ENCODE measurements at places on chromosomes 7 and 10.

- DNase-seq: no peak
Observed at GRCh38 chr10:112265745-112266144, 17.5 kb upstream of the TECTB start.

DNA sequence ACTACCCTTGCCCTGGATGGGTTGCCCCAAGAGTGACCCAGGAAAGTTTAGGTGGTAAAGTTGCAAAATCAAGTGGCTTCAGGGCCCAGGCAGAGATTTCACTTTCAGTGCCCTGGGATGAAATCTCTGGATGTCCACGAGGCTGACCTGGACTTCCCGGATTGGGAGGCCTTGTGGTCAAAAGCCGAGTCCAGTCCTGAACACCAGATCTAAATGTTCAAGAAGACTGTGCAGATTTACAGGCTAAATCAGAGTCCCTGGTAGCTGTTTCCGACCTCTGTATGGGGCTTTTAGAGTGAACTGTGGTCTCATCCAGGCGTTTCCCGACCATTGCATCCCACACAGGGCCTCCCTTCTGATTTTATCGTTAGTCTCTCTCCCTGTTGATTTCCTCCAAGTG lies 95.3 kb downstream of the WDR11 start:
- no peak for DNase-seq

DNA sequence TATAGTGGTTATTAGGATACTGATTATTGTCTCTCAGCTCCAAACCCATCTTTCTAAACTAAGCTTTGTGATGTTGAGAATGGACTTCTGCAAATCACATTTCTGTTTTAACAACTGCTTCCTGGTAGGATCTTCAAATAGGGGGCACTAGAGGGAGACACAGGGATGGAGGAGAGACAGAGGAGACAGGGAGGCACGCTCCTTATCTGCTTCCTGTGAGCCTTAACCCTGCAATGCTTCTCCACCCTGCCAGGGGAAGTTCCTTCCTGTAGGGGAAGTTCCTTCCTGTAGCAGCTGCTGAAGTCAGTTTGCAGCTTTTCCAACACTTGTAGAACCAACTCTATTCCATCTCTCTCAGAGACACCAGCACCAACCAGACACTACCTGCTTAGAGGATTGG lies 847.2 kb downstream of the CCSER2 start:
- no peak for DNase-seq

DNA sequence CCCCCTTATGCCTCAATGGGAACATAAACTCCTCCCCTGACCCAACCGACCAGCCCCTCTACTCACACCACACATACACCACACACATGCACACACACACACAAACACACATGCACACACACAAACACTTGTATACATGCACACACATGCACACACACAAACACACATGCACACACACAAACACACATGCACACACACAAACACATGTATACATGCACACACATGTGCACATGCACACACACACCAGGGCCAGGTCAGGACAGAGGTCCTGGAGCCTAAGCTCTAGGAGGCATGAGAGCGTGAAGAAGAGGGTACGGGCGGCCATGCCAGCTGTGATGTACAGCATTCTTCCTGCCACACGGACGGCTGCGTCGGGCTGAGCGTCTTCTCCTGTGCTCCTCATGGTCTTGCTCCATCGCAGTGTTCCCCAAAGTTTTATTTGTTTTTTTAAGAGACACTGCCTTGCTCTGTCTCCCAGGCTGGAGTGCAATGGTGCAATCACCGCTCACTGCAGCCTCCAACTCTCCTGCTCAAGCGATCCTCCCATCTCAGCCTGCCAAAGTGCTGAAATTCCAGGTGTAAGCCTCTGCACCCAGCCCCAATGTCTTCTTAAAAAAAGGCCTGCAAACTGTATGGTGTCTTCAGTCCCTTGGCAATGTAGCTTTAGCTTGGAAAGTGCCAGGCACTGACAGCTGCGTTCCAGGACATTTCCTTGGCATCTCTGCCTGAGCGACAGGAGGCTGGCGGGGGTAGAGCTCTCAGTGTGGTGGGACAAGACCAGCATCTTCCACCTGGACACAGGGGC lies 38.8 kb upstream of the INPP5A start:
- DNase-seq: no peak

- no peak for DNase-seq
Observed at GRCh38 chr7:98641646-98642500, 24.8 kb downstream of the NPTX2 start.

DNA sequence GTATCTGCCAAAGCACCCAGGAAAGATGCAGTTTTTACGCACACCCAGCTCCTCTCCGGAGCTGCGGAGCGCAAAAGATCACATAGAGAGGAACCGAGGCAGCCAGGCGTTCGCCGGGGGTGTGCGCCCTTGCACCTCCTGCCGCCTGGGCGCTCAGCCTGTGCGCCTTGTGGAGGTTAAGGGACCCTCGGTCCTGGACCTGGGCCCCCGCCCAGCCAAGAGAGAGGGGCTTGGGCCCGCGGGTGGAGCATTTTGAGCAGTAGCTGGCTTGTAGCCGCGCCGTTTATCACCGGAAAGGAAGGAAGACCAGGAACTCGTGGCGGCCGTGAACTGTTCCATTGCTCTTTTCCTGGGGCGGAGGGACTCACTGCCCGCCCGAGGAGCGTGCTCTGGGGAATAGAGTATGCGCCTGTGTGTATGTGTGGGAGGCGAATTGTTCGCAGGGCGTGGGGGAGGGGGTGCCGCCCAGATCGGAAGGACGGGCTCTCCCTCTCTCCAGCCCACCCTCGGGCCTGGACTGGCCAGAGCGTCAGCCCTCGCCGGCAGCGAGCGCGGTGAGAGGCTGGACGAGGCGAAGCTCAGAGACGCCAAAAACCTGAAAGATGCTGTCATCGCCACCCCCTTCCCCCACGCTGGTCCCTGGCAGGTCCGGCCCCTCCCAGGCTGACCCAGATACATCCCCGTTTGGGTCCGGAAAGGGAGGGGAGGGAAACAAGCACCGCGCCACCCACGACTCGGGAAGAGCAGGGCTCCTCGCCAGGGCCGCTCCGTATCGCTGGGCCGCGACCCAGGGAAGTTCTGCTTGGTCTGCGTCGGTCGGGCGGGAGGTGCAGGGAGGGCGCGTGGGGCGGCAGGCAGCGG lies 1.2 kb upstream of the WNT2 start:
- no peak for DNase-seq

GRCh38 chr10:65808687-65809333 lies 1117.0 kb upstream of the LRRTM3 start:
- no peak for DNase-seq

DNA sequence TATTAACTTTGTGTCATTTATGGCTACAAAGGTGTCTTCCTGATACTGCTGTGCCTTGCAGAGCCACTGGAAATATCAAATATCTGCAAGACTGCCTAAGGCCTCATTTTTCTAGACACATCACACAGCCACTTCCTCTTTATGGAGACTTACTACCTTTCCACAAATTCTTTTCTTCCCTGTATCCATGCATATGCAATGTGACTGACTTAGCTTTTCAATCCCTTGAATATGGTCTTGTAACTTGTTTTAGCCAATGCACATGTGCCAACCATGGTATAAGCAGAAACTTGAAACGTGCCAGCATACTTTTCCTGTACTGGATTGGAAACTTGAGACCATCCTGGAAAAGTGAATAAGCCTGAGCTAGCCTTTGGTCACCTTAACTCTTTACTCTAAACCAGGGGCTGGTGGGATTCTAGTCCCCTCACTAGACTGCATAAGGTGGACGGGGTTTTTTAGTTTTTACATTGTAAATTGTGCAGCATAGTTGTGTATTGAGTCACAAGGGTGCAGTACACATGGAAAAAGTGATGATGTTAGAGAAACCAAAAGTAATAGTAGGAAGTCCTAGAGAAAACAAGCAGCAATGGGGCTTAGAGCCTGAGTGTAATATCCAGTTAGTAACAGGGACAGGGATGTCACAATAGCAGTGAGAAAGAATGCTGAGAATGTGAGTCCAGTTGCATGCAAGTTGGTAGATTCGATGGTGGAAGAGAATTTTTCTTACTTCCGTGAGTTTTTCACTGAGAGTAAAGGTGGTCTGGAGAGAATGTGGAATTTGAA lies 879.5 kb downstream of the SORCS1 start:
- no peak for DNase-seq

DNA sequence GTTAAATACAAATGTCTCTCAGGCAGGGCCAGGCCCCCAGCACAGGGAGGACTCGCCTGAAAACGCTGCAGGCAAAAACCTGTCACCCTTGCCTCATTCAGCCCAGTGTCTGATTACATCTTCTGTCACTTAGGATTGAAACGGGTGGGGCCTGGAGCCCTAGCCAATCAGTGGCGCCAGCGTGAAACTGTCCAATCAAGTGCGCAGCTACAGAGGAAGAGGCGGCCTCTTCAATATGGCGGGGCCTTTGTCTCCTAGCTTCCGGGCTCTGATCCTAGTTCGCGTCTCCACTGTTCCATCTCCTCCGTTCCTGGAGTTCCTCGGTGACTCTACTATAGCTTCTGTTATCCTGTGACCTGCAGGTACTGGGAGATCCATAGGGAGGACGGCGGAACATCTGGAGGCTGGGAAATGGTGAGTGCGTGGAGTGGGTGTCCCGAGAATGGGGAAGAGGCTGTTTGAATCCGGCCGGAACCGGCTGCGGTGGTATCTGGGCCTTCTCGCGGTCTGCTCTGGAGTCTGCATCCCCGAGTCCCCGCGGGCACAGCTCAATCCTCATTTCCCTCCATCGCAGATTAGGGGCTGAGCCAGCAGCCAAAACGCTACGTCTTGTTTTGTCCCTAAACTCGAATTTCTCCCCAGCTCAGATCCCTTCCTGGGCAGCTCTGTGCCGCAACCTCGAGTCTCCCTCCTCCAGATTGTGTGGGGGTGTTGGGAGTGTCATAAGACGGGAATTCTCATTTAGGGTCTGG lies at the start of gene ZNF736:
Gene ZNF736 (plus strand): TSS at position 222 of the 752 bp plus-strand sequence. CDS start 190 bp downstream, at position 412.
- DNase-seq: peak; percentile 76

GRCh38 chr10:14009371-14010100 lies 321.2 kb downstream of the FRMD4A start:
- DNase-seq: peak; percentile 53

DNA sequence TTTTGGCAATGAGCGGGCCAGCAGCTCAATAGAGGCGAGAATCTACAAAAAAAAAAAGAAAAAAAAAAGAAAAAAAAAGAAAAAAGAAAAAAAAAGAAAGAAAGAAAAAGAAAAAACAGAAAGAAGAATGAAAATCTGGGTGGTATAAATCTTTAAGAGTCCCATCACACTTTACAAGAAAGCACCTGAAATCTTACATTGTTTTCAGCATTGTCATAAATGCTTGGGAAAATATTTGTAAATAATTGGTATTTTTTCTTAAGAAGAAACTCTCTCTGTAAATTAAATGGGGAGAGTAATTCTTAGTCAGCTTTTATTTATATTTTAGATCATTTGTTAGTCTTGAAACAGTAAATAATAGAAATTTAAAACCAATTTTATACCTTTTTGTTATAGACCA lies 38.2 kb downstream of the NDUFB2 start:
- no peak for DNase-seq

DNA sequence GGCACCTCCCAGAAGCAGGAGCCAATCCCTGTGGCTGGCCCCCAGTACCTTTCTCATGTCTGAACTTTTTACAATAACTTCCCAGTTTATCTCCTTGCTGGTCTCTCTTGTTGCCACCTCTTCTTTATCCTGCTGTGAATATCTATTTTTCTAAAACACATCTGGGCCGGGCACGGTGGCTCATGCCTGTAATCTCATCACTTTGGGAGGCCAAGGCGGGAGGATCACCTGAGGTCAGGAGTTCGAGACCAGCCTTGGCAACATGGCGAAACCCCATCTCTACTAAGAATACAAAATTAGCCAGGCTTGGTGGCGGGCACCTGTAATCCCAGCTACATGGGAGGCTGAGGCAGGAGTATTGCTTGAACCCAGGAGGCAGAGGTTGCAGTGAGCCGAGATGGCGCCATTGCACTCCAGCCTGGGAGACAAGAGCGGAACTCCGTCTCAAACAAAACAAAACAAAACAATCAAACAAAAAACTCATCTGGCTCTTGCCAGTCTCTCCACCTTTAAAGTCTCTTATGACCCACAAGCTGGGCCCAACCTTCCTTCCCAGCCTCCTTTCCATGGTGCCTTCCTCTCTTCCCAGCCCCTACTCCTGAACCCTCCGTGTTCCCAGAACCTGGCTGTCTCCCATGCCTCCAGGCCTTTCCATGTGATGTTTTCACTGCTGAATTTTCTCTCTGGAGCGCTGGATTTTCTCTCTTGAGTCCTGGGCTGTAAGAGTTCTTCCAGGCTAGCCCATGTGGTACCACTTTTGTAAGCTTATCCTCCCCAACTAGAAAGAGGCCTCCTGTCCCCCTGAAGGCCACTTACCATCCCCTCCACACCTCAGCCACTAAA lies 51.3 kb downstream of the HIP1 start:
- DNase-seq: no peak

DNA sequence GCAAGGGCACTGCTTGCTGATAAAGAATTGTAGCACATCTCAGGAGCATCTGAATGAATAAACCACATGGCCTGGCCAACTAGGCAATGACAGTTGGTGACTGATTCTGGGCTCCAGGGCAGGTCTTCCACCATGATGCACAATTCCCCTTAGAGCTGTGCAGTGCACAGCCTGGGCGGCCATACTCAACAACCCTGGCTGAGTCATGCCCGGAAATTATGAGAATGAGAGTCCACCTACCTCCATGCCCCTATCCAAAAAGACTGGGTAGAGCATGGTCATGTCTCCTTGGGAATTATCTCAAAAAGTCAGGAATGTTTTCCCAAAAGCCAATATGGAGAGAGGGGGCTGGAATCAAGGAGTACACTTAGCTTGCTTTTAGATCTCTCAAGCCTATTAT lies 425.6 kb downstream of the PLXNA4 start:
- no peak for DNase-seq

DNA sequence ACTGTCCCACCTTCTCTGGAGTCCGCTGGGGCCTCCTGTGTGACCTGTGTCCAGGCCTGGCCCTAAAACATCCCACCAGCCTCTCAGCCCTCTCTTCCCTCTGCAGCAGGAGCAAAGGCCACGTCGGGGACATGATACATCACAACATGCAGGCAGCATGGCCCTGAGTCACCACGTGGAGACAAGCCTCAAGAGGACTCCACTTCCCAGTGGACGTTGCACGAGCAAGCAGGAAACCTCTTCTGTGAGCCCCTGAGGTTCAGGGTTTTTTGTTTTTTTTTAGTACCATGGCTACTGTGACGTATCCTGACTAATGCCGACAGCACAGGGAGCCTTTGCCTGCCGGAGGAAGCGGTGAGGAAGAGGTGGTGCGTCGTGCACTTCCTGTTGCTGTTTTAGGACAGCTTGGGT lies 165.9 kb downstream of the DNAJB6 start:
- peak; percentile 44 for DNase-seq

- no peak for DNase-seq
Observed at GRCh38 chr7:141842904-141843303, 1.6 kb upstream of the PRSS37 start.

- no peak for DNase-seq
Observed at GRCh38 chr10:100697070-100697469, 48.3 kb upstream of the PAX2 start.
